Osteoblast (primary cell): ENCODE measurements at places on chromosomes 7 and 10. TPM values are rescaled to one million over a fixed set of nuclear protein-coding genes. Genes with fewer than 3 reads are reported as not detected.

- DNase-seq, result no peak
These were observed 200.3 kb upstream of the PRSS1 start for GRCh38 chr7:142548978-142549377.

- no peak for DNase-seq
These were observed 185.4 kb downstream of the CYP26A1 start for GRCh38 chr10:93259126-93259525.

DNA sequence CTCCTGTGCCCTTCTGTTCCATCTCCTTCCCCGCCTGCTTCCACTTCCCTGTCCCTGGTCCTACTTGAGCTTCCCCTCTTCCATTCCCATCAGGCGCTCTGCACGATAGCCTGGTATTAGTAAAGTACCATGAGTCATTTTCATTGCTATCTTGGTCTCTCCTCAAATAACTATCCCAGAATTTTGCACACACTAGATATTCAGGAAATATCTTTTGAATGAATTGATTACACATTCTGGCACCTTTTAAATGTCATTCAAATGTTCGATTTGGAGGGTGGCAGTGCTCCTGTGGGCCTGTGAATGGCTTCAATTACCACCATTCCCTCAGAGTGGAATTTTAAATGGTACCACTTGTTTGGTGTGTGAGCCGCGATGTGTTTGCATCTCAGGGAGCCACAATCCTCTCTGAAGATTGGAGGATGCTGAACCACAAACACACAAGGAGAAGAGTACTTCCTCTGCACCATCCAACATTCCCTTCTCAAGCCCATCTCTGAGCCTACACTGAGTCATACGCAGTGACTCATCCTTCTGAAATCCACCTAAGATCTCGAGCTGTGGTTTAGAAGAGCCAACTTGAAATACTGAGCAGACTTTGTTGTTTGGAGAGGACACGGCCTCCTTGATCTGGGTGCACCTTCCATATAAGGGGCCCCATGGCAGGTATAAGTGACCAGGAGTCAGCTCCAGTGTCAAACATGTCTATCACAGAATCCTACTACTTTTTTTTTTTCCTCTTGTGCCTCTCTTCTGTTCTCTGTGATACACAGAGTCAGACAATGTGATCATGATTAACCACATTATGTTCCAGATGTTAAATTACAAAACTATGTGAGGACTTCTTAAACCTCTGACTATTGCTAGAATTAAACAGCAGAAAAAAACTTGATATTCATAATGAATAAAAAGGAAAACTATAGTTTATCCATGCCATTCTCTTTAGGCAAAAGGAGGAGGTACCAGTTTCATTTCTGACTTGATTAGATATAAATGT is 81.9 kb downstream of the BMPER start:
- peak; percentile 85 for DNase-seq

- no peak for DNase-seq
These were observed 349.9 kb downstream of the RPS24 start for GRCh38 chr10:78383378-78384048.

DNA sequence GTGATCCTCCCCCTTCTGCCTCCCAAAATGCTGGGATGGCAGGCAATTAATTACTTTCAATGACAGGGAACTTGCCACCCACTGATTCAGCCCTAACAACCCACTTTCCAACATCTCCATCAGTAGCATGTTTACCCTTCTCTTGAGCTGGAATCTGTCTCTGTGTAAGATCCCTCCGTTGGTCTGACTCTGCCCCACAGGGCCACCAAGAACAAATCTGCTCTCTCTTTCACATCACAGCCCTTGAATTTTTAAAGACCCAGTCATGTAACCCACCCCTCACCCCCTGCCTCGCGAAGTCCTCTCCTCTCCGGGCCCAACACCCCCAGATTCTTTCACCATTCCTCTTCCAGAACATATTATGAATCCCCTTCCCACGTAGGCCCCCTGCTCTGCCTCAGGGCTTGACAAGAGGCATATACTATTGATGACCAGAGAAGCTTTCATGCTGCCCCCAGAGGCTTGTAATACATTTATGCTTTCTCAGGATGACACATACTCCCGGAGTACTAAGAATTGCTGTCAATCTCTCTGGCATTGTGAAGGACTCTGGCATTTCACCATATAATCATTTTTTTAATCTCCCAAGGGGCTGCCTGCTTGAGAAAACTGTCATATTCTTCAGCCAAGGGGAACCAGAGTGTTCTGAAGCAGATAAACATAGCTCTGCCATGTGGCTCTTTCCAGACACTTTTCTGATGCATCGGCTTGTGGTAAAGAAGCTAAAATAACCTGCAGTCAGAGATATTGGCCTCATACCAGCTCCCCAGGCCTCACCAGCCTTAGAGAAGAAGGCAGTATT is 179.2 kb upstream of the AUTS2 start:
- no peak for DNase-seq

- no peak for DNase-seq
These were observed 373.6 kb downstream of the DNAJB6 start for GRCh38 chr7:157710396-157710795.

CTAGE8 gene
- 1.4 and 2.4 TPM in 2 replicates for total RNA-seq

TAS2R3 gene
- 1.4 and 3.2 TPM in 2 replicates for total RNA-seq
